Activated T-cell treated with anti-CD3 and anti-CD28 coated beads for 24 hours (primary cell): ENCODE measurements at places on chromosomes 11 and 22.

- DNase-seq: no peak
These were observed 78.7 kb downstream of the BDNF start for GRCh38 chr11:27621405-27622161.

- no peak for DNase-seq
These were observed 2.4 kb downstream of the NCR3LG1 start for GRCh38 chr11:17353821-17354600.

GRCh38 chr11:80916173-80916798 is 1475.5 kb upstream of the TENM4 start:
- no peak for DNase-seq

GRCh38 chr11:7077101-7077500 is 11.7 kb upstream of the RBMXL2 start:
- DNase-seq: no peak

- no peak for DNase-seq
These were observed 7.3 kb upstream of the DDB2 start for GRCh38 chr11:47207459-47207858.

DNA sequence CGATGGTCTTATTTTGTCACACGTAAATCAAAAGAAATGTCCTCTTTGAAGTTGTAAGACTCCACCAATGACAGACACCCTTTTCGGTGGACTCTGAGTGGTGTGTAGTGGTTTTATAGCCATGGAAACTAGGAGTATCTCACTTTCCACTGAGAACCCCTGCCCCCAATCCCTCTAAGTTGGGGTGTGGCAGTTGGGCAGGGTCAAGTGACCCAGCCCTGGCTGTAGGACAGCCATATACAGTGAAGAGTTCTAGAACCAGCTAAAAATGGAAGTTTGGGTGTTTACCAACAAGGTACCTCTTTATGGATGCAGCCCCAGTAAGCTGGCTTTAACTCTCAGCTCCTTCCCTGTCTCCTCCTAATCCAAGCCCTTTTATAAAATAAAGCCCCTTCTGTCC is 5.2 kb downstream of the C22orf31 start:
- DNase-seq: no peak

DNA sequence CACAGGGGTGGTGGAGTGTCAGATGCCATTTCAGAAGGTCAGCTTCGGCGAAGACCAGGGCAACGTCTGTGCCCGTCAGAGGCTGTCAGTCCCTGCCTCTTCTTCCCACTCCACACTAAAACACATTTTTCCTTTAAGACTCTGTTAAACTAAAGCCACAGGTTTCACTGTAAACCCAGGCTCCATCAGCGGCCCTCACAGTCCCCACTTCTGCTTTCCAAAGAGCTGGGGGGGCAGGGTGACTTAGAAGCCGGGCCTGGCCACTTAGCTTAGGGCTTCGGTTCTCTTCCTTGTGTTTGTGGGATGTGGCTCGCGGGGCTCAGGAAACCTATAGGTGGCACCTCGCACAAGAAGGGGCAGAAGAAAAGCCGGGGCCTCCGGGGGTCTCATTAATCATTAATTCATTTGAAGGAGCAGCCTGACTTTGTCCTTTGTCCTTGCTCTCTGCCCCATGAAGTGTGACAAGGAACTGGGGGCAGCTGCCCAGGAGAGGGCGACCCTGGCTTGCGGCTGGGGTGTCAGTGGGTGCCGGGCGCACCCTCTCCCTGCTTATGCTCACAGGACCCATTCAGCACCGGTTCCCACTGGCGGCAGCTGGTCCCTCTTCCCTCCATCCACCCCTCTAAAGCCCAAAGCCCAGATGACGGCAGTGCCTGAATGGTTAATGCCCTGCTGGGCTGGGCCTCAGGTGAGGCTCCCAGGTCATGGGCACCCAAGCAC is 4.1 kb downstream of the SLC25A45 start:
- no peak for DNase-seq

DNA sequence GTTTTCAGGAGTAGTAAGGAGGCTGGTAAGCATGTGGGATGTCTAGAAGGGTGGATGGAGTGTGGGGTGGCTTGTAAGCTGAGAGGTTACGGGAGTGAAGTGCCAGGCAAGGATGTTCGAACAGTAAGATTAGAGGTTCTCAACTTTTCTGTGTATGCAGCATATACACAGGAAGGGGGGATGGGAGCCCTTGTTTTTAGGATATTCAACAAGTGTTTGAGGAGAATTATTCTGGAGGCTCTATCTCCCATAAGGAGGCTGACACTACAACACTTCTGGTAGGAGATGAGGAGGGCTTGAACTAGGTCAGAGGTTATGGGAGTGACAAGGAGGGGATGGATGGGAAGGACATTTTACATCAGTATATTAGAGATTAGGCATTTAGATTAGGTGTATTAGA is 109.5 kb downstream of the TEAD1 start:
- no peak for DNase-seq

GRCh38 chr11:6270584-6271246 is 11.1 kb downstream of the CCKBR start:
- no peak for DNase-seq

DNA sequence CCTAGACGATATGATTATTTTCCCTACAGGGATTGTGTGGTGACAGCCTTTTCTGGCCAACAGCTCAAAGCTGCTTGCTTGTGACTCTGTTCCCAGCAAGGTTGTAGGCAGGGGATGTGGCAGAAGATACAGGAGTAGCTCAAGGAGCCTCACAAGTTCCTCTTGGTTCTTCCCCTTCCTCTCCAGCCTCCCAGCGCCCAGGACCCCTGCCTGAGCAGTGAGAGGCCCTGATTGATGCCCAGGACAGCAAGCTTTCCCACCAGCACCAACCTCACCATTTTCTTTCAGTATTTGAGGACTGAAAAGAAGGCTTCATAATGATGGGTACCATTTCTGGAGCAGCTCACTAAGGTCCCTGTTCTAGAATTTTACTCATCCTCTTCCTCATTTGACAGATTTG is 248.0 kb downstream of the TENM4 start:
- DNase-seq: no peak

- no peak for DNase-seq
These were observed 26.7 kb downstream of the GRAP2 start for GRCh38 chr22:39927544-39927943.

- no peak for DNase-seq
These were observed 39.8 kb downstream of the EIF3F start for GRCh38 chr11:8026982-8027381.

GRCh38 chr22:17607891-17608521 is 20.5 kb downstream of the ATP6V1E1 start:
- no peak for DNase-seq

DNA sequence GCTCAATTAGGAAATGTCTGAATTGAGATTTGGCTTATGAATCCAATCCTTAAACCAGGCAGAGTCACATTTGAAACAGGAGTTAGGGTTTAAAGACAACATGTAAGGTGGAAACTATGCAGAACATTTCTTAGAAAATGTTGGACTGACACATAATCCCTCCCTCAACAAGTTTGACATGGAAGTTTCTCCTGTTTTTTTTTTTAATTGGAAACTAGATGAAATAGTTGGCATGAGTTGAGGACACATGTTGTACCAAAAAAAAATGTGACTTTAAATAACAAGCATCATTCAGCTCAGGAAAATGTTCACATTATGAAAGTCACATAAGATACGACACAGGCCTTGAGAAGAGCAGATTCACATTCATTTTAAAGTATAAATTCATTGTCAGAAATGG is 154.9 kb upstream of the DDI1 start:
- no peak for DNase-seq

DNA sequence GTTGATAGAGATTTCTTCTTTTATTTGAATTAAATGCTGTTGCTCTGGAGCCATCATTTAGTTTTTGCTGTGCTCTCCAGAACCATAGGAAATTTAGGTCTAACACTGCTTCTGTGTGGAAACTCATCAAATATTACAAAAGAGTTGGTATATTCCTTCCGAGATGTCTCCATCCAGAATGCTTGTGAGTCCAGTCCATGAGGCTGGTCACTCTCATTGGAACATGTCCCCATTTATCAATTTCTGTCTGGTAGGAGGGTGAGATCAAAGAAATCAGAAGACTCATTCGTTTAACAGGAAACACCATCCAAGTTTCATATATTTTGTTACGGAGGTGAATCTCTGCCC is 52.4 kb upstream of the LMO2 start:
- no peak for DNase-seq

DNA sequence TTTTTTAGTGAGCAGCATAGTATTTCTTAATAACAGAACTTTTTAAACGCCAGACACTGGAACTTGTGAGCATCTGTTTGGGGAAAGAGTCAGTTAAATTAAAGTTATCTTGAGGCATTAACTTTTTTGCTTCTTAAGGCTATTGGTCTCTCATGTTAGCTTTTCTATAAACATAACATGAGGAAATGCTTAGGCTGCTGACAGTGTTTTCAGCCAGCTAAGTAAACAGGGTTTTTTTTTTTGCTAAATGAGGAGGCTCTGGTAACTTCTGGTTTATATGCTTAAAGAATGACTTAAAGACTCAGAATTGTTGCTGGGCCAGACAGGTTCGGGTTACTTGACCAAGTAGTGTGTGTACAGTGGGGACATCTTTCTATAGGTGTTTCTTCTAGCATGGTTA is 95.8 kb upstream of the ALKBH3 start:
- no peak for DNase-seq

DNA sequence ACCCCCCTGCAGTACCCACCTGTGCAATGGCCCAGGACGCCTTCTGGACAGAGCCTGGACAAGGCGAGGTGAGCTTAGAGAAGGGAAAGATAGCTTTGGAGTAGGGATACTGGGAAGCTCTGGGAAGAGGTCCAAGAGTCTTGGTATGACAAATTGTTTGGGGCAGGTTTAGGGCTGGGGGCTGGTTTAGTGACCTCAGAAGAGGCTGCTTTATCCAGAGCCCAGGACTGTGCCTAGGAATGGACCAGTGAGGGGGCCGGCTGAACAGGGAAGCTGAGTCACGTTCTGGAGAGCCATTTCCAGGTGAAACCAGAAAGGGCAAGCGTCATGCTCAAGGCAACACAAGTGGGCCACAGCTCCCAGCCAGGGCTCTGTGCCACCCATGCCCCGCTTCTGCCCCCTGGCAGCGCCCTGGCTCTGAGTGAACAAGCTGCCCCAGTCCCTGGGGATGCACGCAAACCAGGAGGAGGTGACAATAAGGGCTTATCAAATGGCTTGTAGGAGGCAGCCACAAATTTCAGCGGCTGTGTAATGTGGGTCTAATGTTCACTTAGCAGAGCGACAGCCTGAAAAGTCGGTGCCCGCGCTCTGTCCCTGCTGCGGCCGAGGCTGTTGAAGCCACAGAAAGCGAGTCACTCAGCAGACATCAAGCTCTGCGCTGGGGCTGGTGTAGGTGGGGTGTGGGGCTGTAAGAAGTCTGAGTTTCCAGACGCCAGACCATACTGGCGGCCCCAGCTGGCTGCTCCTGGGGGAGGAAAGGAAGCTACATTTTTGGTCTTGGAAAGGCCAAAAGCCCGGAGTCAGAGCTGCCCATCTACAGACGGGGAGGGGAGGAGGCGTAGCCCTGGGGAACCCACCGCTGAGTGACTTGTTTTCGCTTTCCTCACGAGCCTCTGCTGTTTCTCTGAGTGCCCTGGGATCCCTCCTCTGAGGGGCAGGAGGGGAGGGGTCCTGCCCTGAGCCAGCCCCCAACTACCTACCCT is 18.3 kb upstream of the SYT7 start:
- DNase-seq: no peak

- no peak for DNase-seq
These were observed 53.0 kb upstream of the TIMP3 start for GRCh38 chr22:32748509-32748908.

- no peak for DNase-seq
These were observed 400.9 kb downstream of the BRD1 start for GRCh38 chr22:49426618-49427266.

- no peak for DNase-seq
These were observed 51.5 kb downstream of the LHFPL7 start for GRCh38 chr22:24894998-24895397.

DNA sequence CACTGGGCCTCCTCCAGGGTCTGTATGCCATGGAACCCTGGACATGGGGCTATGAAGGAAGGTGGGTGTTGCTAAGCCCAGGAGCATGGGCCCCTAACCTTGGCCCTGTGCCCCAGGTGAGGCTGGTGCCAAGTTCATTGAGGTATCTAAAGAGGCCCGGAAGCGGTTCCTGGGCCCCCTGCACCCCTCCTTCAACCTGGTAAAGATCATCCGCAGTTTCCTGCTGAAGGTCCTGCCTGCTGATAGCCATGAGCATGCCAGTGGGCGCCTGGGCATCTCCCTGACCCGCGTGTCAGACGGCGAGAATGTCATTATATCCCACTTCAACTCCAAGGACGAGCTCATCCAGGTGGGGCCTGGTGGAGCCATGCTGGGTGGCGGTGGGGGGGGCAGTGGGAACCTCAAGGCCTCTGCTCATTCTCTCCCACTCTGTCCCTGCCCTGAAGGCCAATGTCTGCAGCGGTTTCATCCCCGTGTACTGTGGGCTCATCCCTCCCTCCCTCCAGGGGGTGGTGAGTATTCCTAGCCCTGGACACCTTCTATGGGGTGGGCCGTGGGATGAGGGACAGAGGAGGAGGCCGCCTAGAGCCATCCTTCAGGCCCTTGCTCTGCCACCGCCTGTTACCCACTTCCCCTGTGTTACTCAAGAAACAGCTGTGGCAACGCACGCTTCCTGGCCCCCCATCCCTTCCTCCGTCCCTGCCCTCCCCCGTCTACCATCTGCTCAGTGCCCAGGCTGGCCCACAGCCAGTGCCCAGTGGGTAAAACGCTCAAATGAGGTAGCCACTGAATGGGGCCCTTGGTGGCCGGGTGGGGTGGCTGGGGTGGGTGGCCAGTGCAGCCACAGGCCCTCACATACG is 3.0 kb downstream of the PNPLA2 start:
- DNase-seq: no peak

GRCh38 chr11:70174547-70175235 is 28.4 kb upstream of the FADD start:
- DNase-seq: no peak

DNA sequence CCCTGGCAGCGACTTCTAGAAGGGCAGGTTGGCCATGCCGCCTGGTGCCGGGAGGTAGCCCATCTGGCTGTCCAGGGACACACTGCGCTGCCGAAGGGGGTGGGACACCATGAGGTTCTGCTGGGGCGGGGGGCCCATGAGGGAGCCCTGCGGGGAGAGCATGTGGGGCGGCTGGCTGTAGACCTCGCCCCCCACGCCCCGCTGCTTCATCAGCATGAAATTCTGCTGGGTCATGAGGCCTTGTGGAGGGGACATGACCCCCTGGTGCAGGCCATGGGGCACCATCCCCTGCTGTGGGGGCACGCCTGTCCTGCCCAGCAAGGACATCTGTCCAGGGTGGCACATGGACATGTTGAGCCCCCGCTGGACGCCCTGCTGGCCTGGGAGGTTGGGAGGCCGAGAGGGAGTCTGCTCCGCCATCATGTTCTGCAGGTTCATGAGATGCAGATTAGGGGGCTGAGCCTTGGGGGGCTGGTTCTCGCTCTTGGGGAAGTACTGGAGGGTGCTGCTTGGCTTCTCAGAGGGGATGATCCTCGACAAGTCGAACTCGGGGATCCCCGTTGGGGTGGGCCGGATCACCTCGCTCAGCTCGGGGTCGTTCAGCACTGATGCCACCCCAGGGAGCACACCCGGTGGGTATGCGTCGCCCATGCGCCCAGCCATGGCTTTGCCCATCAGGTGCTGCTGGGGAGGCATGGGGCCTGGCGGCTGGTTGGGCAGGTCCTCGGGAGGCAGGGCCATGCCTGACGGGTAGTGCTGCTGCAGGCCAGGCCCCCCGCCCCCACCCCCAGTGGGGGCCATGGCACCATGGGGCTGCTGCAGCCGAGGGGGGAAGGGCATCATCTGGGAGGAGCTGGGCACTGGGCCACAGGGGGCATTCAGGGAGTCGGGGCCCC is 15.0 kb downstream of the CXCR5 start:
- DNase-seq: no peak

- no peak for DNase-seq
These were observed 142.6 kb upstream of the BLID start for GRCh38 chr11:122258446-122259194.
